ENCODE measurements at places on chromosomes 4 and X.

DNA sequence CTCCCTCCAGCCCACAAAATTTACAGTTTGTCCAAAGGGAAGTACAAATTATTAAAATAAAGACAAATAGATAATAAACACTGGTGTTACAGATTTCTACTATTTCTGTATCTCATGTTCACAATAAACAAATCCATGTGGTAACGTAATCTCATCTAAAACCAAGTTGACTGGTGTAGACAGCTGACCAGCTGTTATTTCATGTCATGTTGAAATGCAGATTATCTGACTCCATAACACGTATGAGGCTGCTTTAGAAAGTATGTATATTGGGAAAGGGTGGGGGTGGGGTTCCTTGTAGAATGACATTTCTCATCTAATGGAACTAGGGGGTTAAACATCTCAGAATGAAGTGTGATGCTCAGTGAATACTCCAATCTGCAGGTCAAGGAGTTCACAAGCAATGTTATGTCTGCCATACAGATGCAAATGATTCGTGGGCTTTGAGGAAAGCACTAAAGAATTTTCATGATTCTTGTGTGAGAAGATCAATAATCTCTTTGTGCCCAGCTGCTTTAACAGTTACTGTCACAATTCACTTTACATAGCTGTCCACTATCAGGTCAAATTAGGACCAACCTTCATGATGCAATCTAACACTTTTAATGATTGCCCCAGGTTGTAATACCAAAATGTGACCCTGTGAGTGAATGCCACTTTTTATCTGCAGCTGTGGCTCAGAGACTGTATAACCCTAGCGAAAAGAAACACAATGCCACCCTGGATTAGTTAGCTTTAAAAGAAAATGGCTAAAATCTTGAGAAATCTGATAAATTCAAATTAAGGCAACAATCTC is 114.0 kb downstream of the ENOX2 start:
- no peak for DNase-seq

DNA sequence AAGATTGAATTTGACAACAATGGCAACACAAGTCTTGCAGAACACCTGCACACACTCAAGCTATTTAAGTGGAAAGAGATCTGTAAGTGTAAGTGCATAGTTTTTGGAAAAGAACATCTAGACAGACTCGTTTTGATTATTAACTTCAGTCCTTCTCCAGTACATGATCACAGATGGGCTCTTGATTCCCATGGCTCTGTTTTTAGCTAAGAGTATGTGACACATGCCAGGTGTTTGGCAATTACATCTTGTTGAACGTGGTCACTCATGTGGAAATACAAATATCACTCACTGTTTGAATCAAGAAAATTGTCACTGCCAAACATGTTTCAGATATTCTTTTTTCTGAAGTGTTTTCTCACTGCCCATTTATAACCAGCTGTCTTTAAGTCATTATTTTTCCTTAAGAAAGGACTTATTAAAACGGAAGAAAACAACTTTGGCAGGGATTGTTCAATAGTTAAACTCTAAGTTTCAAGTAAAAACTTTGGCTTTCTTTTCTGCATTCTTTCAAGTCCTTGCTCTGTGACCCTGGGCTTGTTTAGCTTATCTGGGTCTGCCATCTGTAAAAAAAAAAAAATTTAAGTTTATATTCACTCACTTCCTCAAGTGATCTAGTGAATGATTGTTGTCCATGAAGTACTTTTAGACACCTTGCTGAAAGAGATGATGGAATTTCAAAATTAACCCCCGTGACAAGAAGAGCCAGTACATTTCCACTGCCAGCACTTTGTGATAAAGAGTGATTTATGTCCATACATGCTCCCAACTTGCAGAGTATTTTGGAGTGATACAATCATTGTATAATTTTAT is 125.4 kb downstream of the ATXN3L start:
- DNase-seq = no peak

- no peak for DNase-seq
Measured at GRCh38 chr4:12359420-12359819, 930.7 kb upstream of the HS3ST1 start.

DNA sequence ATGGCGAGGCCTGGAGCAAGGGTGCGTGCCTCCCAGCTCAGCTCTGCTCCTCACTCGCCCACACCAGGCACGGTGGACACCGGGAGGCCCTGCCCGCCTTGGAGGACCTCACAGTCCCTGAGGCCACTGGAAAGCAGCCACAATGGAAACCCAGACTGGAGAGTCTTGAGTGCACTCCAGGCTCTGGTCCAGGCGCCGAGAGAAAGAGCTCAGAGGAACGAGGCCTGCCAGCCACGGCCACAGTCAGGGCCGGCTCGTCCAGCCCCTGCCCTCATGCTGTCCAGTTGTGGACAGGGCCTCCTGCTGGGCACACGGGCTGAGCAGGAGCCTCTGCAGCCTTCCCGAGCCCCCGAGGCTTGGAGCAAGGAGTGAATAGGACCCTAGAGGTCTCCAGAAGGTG is 53.3 kb upstream of the GRPEL1 start:
- no peak for DNase-seq

DNA sequence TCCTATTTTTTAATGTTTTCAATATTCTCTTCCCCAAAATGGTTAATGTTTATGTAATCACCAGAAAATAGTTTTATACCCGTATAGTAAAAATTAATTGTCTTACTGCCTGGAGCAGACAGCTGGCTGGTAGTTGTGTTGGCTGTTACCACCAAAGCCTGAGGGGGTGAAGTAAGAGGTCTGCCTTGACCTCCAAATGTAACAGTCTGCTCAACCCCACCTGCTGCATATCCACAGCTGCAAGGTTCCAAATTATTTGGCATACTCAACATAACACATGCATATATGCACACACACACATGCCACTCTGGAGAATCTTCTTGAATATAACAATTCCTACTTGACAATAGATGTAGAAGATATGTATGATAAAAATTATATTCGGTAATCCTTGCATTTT is 624.3 kb downstream of the ADGRL3 start:
- DNase-seq = no peak

DNA sequence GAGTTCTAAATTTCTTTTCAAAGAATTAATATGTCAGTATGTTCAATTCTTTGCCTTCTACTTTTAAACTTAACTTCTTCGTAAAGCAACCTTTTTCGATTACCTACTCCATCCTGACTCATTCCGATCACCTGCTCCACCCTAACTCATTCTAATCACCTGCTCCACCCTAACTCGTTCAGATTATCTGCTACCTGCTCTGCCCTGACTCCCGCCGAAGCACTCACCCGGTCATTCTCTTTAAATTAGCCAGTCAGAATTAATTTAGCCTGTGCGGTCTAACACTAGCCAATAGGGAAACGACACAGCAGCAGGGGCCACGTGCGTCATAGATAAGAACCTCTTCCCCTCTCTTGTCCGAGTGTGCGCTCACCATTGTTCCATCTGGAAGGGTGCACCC is 60.1 kb upstream of the SH3RF1 start:
- no peak for DNase-seq

GRCh38 chr4:153060196-153060595 is 124.1 kb downstream of the FHDC1 start:
- DNase-seq = no peak

- no peak for DNase-seq
Measured at GRCh38 chr4:149719806-149720205, 95.8 kb downstream of the IQCM start.

DNA sequence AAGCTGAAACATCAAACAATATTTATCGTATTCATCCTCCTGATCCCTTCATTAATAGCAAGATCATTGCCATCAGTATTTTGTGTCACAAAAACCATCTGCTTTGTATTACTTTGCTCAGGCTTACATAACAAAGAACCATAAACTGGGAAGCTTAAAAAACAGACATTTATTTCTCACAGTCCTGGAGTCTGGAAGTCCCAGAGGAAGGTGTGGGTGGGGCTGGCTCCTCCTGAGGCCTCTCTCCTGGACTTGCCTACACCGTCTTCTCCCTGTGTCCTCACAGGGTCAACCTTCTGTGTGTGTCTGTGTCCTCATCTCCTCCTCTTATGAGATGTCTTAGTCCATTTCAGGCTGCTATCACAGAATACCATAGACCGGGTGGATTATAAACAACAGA is 61.3 kb upstream of the MXRA5 start:
- no peak for DNase-seq

DNA sequence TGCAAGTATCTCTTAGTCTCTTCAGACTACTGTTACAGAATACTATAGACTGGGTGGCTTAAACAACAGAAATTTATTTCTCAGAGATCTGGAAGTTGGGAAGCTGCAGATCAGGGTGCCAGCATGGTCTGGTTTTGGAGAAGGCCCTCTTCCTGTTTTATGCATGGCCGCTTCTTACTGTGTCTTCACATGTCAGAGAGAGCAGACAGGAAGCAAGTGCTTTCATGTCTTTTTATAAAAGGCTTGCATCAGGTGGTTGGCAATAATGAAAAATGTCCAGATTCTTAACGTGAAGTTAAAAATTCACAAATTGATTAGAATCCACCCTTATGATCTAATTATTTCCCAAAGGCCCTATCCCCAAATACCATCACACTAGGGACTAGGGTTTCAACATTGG is 284.9 kb downstream of the RPA4 start:
- DNase-seq = no peak

DNA sequence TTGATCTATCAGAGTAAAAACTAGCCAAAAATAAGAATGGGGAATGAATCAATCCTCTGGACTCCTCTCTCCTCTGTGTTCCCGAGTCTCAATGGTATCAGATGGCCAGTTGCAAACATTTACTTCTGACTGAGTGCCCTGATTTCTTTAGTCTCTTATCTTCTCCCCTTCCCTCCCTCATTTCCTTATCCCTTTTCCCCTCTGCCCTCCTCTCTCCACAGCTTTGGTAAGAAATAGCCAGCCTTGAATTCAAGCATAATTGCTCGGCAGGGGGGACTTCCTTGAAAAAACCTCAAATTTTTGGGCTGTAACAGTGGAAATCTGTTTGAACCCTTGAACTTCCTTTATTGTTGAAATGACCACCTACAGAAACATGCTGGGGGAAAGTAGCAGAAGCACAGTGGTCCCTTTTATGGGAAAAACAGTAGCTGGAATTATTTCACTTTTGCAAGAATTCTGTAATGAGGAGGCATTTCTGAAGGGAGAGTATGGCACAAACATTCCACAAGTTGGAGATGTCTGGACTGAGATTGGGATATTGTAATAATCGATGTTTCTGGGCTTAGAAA is 40.3 kb downstream of the NHS start:
- DNase-seq = no peak

- no peak for DNase-seq
Measured at GRCh38 chr4:113162089-113162488, 112.6 kb downstream of the ANK2 start.

DNA sequence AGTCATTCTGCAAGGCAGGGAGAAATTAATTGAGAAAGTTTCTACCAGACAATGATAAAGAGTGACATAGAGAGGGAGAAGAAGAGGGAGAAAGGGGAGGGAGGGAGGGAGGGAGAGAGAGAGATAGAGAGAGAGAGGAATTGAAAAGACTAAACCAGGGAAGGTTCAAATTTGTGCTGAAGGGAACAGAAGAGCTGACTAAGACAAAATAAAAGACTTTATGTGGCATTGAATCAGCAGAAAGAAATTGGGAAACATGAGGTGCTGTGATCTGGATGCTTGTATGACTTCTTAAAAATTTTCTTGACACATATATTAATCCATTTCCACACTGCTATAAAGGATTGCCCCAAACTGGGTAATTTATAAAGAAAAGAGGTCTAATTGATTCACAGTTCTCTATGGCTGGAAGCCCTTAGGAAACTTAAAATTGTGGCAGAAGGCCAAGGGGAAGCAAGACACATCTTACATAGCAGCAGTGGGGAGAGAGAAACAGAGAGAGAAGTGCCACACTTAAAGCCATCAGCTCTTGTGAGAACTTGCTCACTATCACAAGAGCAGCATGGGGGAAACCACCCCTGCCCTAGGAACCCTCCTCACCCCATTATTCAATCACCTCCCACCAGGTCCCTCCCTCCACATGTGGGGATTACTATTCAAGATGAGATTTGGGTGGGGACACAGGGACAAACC is 13.5 kb upstream of the CXCL6 start:
- DNase-seq = no peak

DNA sequence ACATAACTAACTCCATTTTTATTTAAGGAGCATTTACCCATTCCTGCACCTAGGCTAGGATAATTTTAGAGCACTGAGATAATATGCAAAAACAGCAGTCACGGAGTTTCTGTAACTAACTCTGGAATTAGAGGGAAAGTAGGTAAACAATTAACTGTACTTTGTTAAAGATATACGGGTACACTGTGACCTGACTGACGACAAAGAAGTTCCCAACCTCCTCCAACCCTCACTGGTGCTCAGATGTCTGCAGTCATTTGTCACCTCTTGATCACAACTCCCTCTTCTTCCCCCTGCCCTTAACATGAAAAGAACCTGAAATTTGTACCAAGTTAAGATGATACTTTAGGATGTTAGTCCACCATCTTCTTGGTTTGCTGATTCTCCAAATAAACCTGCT is 42.0 kb upstream of the TAPT1 start:
- no peak for DNase-seq

- no peak for DNase-seq
Measured at GRCh38 chr4:100582146-100582545, 64.3 kb upstream of the EMCN start.

DNA sequence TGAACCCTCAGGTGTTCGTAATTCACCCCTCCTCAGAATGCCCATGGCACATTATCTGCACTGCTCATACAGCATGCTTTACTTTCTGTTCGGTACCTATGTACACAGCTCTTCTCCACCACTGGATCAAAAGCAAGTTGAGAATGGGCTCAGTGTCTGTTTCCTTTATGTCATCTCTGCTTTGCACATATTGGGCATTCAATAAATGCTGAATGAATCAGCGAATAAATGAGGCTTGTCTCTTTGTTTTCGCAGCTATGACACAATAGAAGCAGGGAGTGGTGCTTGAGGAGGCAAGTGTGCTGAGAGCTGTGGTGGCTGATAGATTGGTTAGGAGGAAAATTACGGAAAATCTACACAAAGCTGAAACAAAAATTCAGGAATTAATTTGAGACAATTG is 109.1 kb upstream of the VMA21 start:
- DNase-seq = no peak

DNA sequence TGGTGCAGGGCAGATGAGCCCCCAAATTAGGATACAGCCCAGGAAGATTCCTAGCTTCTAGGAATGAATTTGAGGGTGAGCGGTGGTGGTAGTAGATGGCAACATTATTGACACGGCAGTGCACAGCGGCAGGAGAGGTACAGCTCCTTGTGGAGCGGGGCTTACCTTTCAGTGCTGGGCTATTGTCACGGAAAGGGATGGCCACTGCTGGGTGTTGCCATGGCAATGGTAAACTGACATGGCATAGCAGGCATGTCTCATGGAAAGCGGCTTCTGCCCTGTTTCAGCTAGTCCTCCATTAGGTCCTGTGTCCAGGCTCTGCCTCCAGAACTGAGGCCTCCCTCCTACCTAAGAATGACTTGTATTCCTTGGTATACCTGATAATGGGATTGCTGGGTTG is 81.8 kb upstream of the WDR1 start:
- DNase-seq = no peak

Data from central memory CD4-positive, alpha-beta T cell (primary cell).